ENCODE measurements at places on chromosomes 1 and 21.

DNA sequence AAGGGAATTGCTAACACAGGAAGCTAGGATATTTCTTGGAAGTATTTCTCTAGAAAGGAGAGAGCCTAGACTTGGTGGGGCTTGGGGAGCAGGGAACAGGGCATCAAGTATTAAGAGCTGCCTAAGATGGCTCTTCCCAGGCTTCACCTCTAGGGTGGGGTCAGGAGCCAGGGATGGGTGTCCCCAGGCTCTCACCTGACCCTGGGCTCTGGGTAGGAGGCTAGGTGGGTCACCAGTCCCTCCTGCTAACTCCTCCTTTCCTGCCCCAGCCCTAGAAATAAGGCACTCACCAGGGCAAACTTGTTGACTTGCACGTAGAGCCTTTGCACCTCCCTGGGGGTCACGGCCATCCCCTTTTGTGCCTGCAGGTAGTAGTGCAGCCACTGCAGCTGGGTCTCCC is 15.0 kb downstream of the ETNK2 start:
- no peak for DNase-seq

DNA sequence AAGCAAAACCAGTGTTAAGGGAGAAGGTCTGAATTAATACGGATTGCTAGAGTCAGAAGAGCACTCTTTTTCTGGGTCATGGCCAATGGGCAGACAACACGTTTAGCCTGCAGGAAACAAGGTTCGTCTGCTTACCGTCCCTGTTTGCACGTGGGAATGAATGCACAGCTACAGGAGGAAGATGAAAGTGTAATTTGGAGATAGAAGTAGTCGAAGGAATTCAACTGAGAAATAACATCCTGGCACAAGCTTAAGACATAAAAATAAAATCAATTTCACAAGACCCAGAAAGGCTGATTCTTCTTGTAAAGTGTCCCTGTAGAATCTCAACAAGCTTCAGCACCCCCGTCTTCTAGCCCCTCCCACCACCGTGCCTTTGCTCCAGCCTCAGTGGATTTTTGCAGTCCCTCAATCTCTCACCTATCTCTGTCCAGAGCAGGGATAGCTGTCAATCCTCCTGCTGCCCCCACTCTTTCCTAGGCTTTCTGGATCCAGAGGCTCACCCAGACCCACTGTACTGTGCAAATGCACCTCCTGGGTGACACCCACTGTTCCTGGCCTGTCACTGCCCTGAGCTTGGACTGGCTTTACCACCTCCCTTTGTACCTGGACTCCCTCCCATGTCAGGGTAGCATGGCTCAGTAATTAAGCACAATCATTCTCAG is 60.6 kb downstream of the C1orf94 start:
- no peak for DNase-seq

DNA sequence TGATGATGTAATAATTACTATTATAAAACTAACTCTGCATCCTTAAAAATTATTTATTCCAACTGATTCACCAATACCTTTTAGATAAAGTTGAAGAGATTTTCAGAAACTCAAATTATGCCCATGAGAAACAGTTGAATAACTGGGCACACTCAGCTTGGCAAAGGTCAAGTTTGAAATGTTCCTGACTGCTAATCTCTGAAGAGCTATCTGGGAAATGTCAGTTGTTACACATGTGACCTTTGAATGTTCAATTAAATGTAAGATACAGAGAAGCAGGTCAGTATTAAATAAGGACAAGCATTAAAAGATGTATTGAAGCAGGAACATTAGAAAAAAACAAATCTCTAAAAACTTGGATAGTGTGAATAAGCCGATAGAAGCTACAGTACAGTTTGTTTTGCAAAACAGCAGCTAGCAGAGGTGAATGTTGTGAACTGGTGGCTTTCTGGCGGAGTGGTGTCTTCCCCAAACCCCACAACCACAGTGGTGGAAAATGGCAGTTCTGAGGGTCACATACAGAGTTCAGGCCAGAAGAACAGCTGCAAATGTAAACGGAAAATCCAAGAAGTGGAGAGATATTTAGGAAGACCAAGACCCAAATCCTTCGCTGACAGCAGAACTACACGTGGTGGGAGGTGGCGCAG is 61.9 kb upstream of the SLC5A9 start:
- DNase-seq: no peak

DNA sequence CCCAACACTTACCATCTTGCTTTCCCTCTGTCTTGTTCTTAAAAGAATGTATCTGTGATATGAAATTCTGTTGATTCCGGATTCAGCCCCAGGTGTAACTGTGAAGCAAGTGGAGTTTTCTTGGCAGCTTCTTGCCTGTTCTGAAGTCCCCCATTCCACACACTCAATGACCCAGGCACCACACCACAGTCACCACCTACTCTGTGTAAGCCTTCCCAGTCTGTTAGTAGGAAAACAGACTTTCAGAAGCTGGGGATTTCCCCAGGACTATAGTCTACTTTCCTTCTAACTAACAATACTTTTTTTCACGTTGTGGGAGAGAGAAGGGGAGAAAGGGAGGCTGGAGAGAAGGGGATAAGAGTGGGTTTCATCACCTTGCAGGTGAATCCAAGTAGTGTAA is 299.1 kb upstream of the PROX1 start:
- DNase-seq: no peak

DNA sequence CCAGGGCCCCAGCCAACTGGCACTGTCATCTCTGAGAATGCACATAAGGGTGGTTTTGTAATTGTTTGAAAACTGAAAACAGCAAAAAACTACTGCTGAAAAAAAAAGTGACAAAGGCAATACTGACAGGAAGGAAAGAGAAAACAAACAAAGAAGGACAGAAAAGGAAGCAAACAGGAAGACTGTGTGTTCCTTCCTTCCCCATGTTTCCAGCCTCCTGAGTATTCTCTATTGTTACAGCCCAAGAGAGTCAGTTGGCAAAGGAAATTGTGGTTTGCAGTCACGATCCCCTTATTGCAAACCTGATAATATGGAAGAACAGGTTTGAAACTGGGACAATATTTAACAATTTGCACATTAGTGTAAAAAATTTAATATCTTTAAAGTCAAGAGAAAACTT is 1177.6 kb downstream of the PLA2G4A start:
- no peak for DNase-seq

DNA sequence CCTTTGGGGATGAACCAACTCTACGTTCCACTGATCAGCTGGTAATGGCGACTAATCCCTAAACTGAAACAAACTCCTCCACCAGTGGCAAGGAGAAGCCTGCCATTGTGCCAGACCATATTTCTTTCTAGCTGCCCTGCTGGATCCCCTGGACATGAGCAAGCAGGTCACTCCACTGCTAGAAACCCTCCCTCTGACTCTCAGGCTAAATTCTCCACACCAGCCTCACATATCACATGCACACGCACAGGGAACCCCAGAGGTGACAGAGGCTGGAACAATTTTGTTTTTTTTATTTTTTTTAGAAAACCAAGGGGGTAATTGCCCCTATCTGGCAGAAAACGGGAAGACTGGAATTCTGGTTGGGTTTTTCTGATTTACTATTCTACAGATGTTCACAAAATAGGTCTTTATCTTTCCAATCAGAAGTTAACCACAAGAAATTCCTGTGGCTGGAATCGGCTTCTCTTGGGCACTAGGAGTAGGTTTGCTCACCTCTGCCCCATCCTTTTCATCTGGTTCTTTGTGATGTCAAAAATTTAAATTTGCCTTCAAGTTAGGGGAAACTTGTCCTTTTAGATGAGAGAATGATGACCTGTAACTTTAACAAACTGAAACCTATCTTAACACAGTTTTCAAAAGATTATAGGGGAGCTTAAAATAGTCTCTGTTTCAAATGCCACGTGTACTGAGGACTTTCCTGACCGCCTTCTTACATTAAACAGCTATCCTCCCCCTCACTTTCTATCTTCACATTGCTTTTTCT is 258.1 kb downstream of the SDCCAG8 start:
- DNase-seq: no peak

DNA sequence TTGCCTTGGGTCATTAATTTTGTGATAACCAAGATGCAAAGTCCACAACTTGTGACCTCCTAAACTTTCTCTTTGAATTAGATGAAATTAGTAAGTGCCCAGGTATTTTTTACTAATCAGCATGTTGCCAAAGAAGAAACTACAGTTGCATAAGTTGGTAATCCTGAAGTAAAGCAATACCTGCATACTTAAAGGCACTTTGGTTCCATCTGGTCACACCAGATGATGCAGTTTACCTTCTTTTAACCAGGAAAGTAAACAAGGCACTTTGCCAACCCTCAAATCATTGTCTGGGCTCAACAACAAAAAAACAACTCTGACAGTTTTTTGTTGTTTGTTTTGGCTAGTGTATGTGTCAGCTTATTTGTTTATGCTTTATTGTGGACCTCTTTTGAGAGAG is 55.5 kb upstream of the DYNLT5 start:
- no peak for DNase-seq

- no peak for DNase-seq
These were observed 33.3 kb downstream of the LDLRAD1 start for GRCh38 chr1:53984726-53985125.

GRCh38 chr1:33741749-33742148 is 122.1 kb upstream of the HMGB4 start:
- no peak for DNase-seq

Data from AG09319 (cell line).